SIG-M5 (cell line): ENCODE measurements at places on chromosomes 4 and X.
A peak's percentile ranks its signal among the peaks of the same experiment; 100 is the strongest.

GRCh38 chr4:83605744-83606172 lies 69.8 kb downstream of the GPAT3 start:
- no peak for DNase-seq

- DNase-seq: no peak
Observed at GRCh38 chrX:30241724-30242415, at the start of gene MAGEB4. TSS of gene MAGEB4 (plus strand) at chrX:30242000. CDS start at chrX:30242136, 136 bp downstream.

DNA sequence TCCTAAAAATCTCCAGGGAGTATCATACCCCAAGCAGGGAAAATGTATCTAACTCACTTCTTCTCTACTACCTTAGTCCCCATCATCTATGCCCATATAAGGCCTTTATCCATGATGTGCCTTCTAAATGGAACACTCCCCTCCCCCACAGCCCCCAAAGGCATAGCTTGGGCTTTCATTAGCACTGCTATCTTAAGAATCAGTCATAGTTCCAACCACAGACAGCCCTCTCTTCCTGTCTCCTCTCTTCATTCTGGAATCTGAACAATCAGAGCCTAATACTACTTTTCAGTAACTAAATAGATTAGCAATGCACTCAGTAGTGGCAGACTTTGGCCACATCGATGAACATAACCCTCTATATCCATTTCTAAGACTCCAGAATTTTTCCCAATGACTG lies 313.2 kb upstream of the DKK2 start:
- DNase-seq: no peak

DNA sequence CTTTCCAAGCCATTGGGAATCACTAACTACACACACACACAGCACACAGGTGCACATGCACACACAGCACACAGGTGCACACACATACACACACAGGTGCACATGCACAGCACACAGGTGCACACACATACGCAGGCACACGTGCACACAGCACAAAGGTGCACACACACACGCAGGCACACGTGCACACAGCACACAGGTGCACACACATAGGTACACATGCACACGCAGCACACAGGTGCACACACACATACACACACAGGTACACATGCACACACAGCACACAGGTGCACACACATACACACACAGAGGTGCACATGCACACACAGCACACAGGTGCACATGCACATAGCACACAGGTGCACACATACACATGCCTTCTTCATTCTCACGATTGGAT lies 80.9 kb downstream of the HMX1 start:
- no peak for DNase-seq

- DNase-seq: no peak
Observed at GRCh38 chrX:1443496-1444075, 9.1 kb downstream of the ASMTL start.

- no peak for DNase-seq
Observed at GRCh38 chr4:41569961-41570360, 32.0 kb downstream of the LIMCH1 start.

DNA sequence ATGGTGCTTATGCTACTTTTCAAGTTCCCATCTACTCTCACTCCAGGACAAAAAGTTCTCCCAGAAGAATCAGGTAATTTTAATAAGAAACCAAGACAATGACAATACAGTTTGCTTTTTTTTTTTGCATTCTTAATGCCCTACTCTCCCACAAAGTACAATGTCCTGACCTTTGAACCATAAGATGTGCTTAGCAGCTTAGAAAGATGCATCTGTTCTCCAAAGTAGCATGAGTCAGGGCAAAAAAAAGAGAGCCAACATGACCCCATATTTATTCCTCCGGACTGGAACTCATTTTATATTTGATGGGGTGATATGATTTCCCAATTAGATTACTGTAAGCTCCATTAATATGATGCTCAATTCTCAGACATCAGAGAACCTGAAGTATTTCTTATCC lies 16.5 kb upstream of the PDCL2 start:
- no peak for DNase-seq

DNA sequence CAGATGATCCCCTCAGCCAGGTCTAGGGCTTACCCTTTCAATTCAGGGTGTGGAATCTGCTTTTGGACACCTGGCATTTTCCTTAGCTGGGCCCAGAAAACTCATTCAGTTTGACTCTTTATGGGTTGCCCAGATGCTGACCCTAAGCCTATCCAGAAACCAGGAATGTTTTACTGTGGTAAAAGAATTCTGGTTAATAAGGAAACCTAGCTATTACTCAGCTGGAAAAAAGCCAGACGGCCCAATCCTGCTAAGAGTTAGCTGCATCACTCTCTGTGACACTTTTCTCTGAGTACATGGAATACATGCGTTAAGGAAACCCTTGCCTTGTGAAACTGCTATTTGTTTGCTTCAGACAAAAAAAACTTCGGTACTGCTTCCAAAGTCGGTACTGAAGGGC lies 28.0 kb downstream of the ING2 start:
- no peak for DNase-seq

DNA sequence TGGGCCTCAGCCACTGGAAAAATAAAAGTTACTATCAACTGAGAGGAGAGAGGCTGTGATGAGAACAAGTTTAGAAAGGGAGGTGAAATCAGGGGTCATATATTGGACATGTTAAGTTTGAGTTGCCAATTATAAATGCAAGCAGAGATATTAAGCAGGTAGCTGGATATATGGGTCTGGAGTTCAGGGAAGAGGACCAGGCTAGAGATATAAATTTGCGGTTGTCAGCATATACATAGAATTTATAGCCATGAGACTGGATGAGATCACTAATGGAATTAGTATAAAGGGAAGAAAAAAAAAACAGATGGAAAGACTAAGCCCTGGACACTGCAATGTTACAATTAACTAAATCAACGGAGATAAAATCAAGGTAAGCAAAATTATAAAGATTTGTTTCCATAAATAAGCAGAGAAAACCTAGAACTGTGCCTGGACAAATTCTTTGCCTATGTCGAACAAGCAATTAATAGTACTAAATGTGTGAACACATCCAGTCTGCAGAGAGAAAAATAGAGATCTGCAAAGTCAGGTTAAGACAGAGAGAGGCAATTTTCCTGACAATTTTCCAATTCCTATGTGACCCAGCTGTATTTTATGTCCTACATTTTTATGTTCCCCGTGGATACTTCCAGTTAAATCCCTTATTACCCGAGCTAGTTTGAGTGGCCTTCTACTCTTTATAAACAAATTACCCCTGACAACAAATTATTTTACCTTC lies 265.4 kb downstream of the GASK1B start:
- no peak for DNase-seq

DNA sequence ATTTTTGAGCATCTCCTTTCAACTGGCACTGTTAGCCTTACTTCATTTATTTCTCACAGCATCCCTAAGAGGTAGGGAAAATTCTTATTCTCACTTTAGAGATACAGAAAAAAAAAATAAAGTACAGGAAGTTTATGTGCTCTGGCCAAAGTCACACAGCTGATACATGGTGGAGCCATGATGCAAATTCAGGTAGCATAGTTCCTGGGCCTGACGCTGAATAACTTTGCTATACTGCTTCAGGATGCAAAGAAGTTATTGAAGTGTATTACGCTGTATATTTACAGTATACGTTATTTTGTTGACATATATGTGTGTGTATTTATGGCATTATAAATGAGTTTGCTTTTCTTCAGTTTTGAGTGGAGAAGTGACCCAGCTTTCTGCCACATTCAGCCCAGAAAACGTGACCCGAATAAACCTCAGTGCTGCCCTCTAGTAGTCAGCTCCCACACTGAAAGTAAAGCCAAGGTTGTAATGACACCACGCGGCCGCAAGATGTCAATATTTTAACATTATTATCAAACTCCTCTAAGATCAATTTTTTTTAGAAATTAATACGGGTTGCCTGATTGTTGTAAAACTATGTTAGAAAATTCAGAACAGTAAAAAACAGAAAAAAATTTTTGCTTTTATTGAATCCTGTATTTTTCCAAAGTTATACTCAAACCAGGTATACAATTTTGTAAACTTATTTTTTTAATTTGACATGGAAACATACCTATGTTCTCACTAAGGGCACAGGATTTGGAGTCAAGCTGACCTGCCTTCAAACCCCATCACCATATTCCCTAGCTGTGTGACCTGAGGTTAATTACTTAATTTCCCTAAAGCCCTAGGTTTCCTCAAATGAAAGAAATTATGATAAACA lies 3.8 kb upstream of the GUCY2F start:
- peak; percentile 0 for DNase-seq

DNA sequence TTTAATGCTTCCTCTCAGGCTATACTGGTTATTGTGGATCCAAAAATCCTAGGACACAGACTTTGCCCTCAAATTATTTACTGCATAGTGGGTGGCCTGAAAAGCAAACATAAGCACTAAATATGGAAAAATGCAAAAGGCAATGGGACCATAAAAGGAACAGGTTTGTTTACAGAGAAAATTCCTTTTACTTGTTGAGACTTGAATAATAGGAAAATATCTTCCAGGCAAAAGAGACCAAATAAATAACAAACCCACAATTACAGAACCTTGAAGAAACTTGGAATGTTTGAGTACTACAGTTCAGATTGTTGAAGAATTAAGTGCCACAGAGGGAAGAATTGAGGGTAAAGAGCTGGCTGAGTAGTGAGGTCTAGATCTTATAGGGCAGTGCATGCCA lies 711.0 kb downstream of the C4orf33 start:
- no peak for DNase-seq

- no peak for DNase-seq
Observed at GRCh38 chrX:17854069-17854468, 7.0 kb downstream of the RAI2 start.
